Mesendoderm (in vitro differentiated cells): ENCODE measurements at places on chromosomes 11 and 22.

- no peak for DNase-seq
Observed at GRCh38 chr11:2590131-2590964, 109.4 kb downstream of the KCNQ1OT1 start.

GRCh38 chr22:16783930-16784354 is 41.3 kb downstream of the XKR3 start:
- peak; percentile 48 for DNase-seq

DNA sequence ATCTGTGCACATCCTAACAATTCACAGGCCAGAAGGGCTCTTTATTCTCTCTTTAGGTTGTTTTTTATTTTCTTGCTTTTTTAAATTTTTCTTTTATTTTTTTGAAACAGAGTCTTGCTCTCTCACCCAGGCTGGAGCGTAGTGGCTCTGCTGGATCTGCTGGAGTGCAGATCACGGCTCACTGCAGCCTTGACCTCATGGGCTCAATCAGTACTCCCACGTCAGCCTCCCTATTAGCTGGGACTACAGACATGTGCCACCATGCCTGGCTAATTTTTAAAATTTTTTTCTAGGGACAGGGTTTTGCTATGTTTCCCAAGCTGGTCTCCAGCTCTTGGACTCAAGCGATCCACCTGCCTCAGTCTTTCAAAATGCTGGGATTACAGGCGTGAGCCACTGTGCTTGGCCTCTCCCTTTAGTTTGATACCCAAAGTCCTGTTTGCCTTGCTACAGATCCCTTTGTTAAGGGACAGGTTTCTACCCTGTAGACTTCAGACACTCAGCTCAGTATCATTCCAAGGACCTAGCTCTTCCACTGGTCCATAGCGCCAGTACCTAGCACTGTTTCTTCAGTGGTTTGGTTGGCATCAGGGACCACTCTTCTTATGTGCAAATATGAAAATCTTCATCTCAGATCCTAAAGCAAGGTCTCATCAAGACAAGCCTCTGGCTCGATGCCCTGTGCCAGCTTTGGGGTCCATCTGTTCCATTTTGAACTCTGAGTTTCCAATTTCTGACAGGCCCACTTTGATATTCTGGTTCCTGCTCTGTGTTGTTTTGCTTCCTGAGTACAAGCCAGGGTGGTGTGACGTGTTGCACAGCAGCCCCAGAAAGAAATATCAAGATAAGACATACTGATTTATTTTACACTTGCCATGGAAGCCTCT is 211.7 kb downstream of the FAT3 start:
- DNase-seq = no peak

GRCh38 chr11:61468002-61468401 is 38.1 kb downstream of the SDHAF2 start:
- DNase-seq = no peak

DNA sequence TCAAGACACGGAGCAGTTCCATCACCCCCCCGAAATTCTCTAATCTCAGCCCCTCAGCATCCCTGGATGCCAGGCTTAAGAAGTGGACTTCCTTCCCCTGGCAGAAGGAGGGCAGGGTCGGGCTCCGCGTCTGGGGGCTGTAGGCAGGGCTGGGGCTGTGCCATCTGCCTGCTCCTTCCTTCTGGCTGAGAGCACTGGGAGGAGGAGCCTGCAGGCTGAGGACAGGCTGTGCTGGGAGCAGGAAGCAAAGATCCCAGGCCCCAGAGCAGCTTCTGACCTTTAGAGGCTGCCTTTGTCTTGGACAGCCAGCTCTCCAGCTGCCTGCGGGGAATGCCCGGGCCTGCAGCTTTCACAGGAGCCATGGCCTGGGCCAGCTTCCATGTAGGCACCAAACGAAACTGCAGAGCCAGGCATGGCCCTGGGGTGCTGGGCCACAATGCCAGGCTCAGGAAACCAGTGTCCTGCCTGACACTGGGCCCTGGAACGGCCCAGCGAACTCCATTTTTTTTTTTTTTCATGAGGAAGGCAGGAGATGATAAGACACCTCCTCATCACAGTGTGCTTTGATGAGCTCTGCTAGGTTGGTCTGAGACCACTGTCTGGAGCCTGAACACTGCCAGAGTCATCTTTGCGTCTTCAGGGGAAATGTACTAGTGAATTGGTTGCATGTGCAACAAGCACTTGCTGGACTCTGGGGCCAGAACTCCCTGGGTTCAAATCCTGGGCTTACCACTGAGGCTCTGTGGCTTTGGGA is 67.9 kb downstream of the MCM5 start:
- peak; percentile 16 for DNase-seq

- no peak for DNase-seq
Observed at GRCh38 chr22:17633998-17634323, 4.6 kb upstream of the BCL2L13 start.
